Mammary microvascular endothelial cell (primary cell): ENCODE measurements at places on chromosomes 16 and 17. TPM values are rescaled to one million over a fixed set of nuclear protein-coding genes. Genes with fewer than 3 reads are reported as not detected.

HAS3 gene
- 0.15 and 1.1 TPM in 2 replicates for total RNA-seq

ABCA10 gene
- 0.33 and 0.39 TPM in 2 replicates for total RNA-seq

ADGRG1 gene
- 321 and 415 TPM in 2 replicates for total RNA-seq

COASY gene
- 36.2 and 46.4 TPM in 2 replicates for total RNA-seq

UTS2R gene
- total RNA-seq: not detected in 2 replicates

UTP18 gene
- 45.2 and 48.6 TPM in 2 replicates for total RNA-seq

NEUROD2 gene
- total RNA-seq: not detected in 2 replicates

PIK3R6 gene
- not detected in 2 replicates for total RNA-seq

LITAFD gene
- total RNA-seq: not detected in 2 replicates

RAB37 gene
- total RNA-seq: 0.40 and 0.44 TPM in 2 replicates

OTOA gene
- total RNA-seq: 0.20 TPM in 1 of 2 replicates, not detected in the other

MYO15A gene
- total RNA-seq: 0.20 TPM in 1 of 2 replicates, not detected in the other

SMTNL2 gene
- total RNA-seq: 0.20 TPM in 1 of 2 replicates, not detected in the other

RFFL gene
- 12.9 and 14.9 TPM in 2 replicates for total RNA-seq

PIMREG gene
- total RNA-seq: 36.1 and 37.6 TPM in 2 replicates

SPATA32 gene
- total RNA-seq: not detected in 2 replicates

CA5A gene
- total RNA-seq: not detected in 2 replicates

STAT5B gene
- total RNA-seq: 24.4 and 27.5 TPM in 2 replicates

SHISA9 gene
- not detected in 2 replicates for total RNA-seq

PRAC2 gene
- not detected in 2 replicates for total RNA-seq
